Activated CD8-positive, alpha-beta memory T cell treated with anti-CD3 and anti-CD28 coated beads, Interleukin-2, amount 10 ng/mL, durations not matched to agents 7 days and 5 days (primary cell): ENCODE measurements at places on chromosomes 3 and 15. TPM values are rescaled to one million over a fixed set of nuclear protein-coding genes. Genes with fewer than 3 reads are reported as not detected.

FSD2 gene
- total RNA-seq, result not detected

TTLL13 gene
- 0.80 TPM for total RNA-seq

GRM2 gene
- total RNA-seq, result 0.52 TPM

MESP2 gene
- total RNA-seq, result not detected
